ENCODE measurements at places on chromosomes 4 and X.

GRCh38 chrX:4994855-4995254 is 1233.8 kb downstream of the NLGN4X start:
- DNase-seq, result no peak

- peak; percentile 25 for DNase-seq
Observed at GRCh38 chrX:110003167-110004156, 548 bp downstream of the TMEM164 start.

- no peak for DNase-seq
Observed at GRCh38 chrX:29113221-29113620, 526.0 kb downstream of the IL1RAPL1 start.

DNA sequence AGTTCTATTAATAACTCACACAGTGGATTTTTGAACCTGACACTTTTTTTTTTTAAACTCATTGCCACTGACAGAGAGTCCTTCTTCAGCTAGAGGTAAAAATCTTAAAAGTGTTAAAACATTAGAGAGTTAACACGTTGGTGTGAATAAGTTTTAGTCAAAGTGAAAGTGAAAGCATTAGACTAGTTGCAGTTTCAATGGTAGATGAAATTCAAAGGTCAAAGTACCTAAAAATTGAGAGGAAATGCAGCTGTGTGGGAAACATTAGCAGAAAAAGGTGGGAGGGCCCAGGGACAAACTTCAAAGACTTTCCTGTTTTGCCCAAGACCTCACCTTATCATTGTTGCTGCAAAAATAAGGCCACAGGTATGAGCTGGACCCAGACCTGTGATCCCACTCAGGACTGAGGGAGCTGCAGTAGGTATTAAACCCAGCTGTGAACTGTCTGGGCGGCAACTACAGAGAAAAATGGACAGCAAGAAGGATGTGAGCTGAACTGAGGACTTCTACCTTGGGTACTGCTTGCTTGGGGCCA is 17.6 kb upstream of the GABRA4 start:
- no peak for DNase-seq

GRCh38 chr4:119735165-119735651 is 106.6 kb upstream of the PDE5A start:
- peak; percentile 94 for DNase-seq

DNA sequence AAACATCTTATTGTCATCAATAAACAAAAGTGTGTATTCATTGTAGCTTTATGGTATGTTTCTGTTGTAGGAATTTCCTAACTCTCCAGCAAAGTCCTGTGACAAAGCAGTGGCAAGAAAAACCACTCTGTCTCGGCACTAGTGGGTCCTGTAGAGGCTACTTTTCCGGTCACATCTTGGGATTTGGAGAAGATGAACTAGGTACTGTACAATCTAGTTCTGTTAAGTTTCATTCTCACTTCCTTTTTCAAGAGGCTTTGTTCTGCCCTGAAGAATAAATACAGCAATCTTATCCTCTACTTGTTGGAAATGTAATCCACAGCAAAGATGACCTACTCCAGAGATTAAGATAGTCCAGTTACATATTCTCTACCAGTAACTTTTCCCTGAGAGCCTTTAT is 69.3 kb downstream of the HHIP start:
- DNase-seq, result no peak

GRCh38 chr4:176306837-176307665 is 12.7 kb upstream of the SPCS3 start:
- DNase-seq, result no peak

DNA sequence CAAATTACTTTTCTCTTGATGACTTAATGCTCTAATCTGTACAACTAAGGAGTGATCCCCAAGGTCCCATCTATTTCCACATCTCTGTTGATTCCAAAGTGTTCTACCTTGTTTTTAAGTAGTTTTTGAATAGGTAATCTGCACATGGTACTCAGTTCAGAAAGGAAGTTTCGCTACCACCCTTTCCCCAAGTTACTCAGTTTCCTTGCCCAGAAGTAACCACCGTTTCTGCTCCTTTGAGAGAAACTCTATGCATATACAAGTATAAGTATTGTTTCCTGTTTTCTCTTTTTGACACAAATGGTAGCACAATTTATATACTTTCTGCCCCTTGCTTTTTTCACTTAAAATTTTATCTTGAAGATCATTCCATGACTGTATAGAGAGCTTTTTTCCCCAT is 18.1 kb downstream of the TMEM154 start:
- DNase-seq, result no peak

DNA sequence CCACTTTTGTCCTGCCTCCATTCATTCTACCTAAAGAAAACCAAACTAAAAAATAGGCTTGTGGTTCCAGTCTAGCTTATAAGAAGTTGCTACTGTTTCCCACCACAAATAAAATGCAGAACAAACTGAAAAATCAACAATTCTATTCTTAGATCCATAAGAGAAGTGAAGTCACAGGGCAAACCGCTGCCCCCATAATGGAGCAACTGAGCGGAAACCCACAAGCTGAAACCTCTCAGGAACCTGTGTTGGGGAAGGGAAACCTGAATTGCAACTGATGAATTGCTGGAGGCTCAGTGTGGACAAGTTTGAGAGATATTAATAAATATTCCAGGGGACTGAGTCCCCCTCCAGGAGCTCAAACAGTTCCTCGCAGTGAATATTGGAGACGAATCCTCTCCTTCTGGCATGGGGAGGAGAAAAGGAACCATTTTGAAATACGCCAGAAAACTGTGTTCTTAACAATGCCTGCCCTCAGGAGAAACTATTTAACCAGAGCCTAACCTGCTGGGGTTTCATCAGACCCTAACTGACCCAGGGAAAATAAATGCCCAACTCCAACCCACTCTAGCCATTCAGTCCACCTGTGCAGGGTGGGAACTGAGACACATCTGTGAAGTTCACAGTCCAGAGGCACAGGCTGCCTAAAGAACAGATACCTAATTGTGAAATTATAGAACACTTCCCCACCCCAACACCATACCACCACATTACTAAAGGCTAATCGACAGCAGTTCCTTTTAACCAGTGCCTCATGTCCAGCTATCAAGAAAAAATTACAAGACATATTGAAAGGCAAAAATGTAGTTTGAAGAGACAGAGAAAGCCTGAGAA is 22.8 kb upstream of the SH3RF1 start:
- no peak for DNase-seq

DNA sequence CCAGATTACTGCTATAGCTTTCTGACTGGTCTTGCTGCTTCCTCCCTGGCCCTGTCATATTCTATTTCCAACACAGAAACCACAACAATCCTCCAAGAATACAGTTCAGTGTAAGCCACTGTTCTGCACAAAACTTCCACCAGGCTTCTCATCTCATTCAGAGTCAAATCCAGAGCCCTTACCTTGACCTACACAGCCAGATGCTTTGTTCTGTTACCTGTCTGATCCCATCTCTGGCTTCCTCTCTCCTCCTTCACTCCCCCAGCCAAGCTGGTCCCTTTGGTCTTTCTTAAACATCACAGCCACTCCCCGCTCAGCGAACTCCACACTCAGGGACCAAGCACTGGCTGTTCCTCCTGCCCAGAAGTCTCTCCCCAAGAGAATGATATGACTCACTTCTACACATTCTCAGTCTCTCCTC is 84.8 kb upstream of the BMP2K start:
- DNase-seq, result no peak

DNA sequence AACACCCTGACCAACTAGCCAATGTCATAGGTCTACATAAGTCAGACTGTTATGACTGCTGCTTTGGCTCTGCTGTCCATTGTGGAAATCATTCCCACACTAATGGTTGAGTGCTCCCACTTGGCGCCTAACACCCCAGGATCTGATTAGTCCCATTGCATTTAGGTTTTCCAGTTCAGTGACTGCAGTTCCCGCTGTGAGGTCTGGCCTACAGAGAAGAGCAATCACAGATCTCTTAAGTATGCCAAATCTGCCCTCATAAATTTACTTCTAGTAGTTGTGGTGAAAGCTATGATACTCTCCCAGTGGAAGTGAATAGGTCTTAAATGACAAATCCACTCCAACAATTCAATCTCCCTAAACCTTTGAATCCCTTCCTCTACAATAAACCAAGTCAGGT is 77.3 kb upstream of the IL2 start:
- DNase-seq, result no peak

DNA sequence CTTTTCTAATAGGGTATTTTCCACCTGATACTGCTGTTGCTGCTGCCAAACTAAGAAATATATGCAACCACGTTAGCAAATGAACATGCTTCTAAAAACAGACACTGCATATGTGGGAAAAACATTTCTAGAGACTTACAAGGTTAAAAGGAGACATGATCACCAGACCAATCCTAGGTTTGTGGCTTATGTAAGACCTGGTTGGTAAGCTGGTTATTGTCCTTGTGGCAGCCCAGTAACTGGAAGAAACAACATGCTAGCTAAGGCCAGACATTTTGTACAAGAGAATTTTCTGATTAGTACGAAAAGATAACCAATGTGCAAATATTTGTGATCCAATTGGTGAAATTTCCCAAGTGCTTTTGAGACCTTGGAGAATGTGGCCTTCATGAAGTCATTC is 112.0 kb downstream of the AFF2 start:
- no peak for DNase-seq

DNA sequence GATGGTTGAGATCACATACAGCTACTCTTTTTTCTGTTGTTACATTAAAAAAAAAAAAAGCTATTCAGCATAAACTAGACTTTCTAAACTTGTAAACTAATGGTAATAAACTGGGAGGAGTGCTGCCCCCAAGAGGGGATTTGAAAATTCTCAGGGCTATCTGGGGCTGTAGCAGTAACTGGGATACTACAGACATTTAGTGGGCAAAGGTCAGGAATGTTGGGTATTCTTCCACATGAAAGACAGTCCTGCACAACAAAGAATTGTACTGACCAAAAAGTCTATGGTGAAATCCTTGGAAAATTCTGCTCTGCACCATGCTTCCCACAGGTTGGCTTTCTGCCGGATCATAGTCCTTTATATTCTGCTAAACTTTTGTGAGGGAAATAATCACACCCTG is 232.6 kb upstream of the BOD1L1 start:
- DNase-seq, result peak; percentile 10

- DNase-seq, result peak; percentile 41
Observed at GRCh38 chr4:74397748-74398426, 32.9 kb downstream of the EREG start.

DNA sequence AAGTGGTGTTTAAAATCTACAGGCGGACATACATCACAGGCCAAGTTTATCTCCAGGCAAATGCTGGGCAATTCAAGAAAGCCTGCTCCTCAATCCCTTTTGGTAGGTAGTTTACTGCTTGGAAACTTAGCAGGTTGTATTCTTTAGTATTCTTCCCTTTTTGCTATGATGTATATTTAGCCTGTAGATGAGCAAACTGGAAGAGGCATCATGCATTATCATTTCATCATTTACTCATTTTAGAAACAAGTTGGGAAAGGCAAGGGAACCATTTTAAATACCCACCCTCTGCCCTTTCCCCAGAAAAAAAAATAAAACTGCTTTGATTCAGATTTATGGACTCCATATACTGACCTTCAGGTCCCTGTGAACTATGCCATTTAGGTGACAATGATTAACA is 213.2 kb downstream of the CAMK2D start:
- DNase-seq, result no peak

DNA sequence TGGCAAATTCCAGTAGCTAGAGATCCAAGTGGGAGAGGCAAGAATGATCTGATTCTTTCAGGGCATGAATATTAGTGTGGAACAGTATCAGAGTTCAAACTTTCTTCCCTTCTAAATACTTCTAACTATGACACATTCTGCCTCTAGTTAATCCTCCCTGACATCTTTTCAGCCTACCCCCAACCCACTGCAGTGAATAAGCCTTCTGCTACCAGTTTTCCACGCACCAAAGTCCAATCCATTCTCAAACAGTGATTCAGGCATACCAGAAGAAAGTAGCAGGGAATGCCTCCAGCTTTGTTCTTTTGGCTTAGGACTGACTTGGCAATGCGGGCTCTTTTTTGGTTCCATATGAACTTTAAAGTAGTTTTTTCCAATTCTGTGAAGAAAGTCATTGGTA is 155.4 kb upstream of the FTHL17 start:
- DNase-seq, result peak; percentile 32

DNA sequence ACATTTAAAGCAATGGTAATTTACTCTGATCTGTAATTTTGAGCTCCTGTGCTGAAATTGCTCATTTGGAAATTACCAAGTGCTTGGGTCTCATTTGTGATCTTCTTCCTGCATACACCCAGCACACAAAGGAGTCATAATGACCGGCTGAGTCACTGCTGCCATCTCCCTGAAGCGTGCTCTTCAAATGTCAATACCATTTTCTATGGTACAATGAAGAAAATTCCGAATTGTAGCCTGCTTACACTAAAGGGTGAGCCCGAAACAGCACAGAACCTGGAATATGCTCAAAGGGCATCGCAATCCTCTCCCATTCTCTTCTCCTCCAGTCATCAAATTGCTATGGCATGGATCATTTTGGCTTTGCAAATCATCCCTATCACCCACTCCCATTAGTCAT is 140.5 kb downstream of the GRIA3 start:
- peak; percentile 13 for DNase-seq

Data from fibroblast of the aortic adventitia (primary cell).